ENCODE measurements at places on chromosomes 6 and 20.

- no peak for DNase-seq
Observed at GRCh38 chr6:53712078-53712477, 46.5 kb upstream of the KLHL31 start.

DNA sequence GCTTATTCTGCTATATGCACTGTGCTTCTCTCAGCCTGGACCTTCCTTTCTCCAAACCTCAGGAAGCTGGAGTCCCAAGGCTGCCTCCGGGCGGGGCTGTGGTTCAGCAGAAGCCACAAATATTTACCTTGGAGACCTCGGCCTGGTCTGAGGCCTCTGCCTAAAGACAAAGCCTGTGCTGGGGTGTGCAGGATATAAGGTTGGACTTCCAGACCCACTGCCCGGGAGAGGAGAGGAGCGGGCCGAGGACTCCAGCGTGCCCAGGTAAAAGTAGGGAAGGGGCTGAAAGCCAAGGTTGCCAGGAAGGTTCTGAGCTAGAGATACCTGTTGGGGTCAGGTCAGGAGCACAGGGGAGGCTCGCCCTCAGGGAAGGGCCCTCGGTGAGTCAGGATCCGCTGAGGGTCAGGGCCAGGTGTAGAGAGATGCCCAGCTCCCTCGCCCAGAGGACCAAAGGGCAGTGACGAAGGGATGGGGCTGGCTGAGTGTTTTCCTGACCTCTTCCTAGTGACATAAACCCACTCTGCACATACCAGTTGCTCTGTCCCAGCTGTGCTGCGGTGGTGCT, at the start of gene BPIFB1:
BPIFB1 (plus strand) TSS at position 224 of the 565 bp plus-strand sequence. CDS start 2,860 bp downstream, outside the sequence.
- DNase-seq = no peak

GRCh38 chr6:120826253-120826652, 508.0 kb downstream of the TBC1D32 start:
- DNase-seq = no peak

DNA sequence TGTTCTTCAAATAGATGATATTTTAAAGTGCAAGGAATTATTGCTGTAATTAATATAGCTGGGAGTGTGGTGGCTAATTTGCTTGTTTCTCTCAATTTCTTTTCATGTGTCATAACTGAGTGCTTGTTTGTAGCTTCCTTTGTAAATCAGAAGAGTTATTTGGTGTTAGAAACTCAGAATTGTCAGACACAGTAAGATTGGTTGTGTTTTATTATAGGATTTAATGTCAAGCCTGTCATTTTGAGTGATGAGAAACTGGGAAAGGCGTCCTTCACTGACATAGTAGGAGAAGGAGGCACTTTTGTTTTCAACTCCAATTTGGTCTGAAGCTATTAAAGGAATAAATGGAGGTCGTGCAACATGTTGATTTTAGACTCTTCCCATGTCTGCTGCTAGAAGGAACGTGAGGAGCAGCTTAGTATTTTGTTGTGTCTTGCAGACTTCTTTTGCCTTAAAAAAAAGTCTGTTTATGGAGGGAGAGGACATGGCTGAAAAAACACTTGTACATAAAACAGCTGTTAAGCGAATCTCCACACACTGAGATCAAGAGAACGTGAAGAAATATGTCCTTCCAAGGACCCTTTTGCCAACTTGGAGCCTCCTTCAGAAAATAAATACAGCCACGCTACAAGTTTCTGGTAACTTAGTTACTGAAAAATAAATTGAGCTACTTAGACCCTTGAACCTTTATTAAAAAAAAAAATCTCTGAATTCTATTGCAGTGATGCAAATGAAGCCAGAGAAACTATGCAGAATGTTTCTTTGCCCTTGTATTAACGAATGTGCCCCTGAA, 59.5 kb downstream of the BMP6 start:
- DNase-seq = no peak

DNA sequence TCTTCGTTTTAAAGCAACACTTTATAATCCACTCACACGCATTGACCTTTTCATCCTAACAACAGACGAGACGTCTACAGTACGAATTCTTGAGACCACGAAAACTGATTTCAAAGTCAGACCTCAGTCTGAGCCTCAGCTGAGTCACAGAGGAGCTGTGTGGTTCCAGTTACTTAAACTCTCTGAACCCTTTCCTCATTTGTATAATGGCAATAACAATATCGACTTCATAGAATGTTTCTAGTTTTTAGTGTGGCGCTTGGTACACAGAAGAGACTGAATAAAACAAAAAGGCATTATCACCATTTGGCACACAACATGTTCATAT, 236.9 kb downstream of the ATXN1 start:
- DNase-seq = no peak

DNA sequence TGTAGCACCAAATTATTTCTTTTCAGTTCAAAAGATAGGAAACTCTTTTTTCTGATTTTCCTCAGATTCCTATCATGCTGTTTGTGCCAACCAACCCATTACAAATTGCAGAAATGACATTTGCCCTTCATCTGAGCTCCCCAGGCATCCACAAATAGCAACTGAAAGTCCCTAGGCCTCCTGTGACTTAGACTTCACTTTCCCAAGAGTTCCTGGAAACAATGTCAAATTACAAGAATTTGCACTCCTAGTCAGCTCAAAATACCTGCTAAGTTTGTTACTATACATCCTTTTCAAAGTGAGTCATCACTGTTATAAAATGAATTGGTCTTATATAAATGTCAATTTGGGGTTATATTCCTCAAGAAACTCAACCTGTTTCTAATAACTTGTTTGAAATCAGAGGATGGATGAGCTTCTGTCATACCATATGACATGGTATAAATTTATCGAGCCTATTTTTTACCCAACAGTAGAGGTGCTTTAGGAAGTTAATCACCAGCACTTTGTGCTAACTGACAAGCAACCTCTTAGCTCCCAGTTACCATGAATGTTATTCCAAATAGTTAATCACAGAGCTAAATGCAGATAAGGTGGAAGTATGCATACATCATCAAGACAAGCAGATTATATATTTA, 256.5 kb downstream of the HACE1 start:
- no peak for DNase-seq

- DNase-seq = no peak
Observed at GRCh38 chr6:156310701-156311100, 466.5 kb upstream of the ARID1B start.

GRCh38 chr20:62611819-62612218, 30.5 kb upstream of the SLCO4A1 start:
- DNase-seq = no peak

DNA sequence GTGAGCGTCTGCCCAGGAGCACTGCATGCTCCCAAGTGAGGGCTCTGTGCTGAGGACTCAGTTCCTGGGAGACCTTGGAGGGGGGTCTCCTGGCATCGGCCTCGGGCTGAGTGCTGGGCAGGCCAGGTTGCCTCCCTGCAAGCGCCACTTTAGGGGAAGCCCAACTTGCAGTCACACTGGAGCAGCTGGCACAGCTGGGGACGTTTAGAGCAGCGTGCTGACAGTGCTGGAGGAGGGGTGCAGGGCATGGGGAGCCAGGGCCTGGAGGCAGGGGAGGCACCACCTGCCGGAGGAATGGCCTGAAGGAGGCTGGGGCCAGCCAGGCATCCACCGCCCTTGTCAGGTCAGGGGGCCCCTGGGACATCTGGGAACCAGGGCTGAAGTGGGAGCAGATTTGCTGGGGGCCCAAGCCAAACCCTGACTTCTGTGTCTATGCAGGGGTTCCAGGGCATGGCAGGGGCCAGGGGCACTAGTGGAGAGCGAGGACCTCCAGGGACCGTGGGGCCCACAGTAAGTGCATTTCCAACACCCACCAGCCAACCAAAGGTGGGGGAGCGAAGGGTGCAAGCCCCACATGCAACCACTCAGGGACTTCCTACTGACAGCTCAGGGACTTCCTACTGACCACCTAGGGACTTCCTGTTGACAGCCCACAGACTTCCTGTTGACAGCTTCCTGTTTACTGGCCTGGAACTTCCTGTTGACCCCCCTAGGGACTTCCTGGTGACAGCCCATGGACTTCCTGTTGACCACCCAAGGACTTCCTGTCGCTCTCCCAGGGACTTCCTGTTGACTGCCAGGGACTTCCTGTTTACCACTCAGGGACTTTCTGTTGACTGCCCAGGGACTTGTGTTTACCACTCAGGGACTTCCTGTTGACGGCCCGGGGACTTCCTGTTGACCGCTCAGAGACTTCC, 33.6 kb downstream of the COL20A1 start:
- DNase-seq = no peak

- no peak for DNase-seq
Observed at GRCh38 chr6:160972111-160972510, 19.5 kb upstream of the MAP3K4 start.

GRCh38 chr6:107125771-107126170, 10.5 kb upstream of the BEND3 start:
- no peak for DNase-seq

DNA sequence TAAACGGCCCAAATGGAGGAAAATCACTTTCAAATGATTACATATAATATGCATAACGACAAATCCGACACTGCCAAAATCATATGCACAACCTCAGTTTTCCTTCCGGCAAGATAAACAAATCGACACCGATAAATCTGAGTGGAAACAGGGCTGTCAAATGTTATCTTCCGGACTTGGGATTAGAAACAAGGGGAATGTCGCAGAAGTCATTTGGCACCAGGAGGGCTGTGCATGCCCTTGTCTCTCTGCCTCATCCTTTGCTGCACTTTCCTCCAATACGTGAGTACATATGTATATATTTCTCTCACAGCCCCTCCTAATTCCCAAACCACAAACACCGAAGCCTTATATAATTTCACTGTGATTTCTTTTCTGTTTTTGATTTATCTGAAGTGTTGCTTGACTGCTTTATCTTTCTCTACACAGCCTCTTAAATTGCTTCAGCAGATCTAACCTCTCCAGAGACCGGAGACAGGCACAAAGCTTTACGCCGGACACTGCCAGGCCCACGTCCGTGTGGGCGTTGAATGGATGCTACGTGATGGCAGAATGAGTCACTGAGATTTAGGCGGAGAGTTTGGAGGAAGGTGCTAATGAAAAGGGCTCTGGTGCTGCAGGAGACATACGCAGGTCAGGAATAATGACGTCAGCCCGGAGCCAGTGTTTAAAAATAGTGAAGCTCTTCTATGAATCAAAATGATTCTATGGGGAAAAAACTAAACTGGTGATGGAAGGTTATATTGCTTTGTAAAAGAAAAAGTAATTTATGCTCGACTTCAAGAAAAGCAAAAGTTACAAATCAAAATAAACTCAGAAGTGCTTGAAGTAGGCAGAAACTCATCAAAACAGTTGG, 21.0 kb upstream of the PRELID3B start:
- no peak for DNase-seq

GRCh38 chr6:146968041-146968760, 236.0 kb upstream of the STXBP5 start:
- DNase-seq = no peak

GRCh38 chr20:46282669-46283068, 25.6 kb downstream of the CDH22 start:
- DNase-seq = no peak

GRCh38 chr6:46736906-46737305, 1.7 kb upstream of the PLA2G7 start:
- no peak for DNase-seq

- DNase-seq = no peak
Observed at GRCh38 chr6:3856576-3856975, 7.4 kb downstream of the FAM50B start.

DNA sequence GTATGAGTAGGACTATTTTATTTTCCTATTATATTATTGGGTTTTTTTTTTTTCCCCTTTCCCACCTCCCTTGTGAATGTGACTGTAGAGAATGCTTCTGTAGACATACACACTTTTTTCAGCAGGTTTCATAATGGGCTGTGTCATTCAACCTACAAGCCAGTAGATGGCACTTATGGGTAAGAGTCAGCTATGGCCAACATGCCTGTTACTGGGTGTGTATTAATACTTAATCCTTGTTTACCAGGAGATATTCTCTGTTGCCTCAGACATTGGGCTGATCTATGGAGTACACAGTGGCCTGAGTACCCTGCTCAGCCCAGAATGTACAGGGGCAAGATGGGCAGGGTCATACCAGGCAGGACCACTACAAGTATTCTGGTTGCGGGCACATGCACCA, 382.5 kb downstream of the EPHA7 start:
- DNase-seq = no peak

DNA sequence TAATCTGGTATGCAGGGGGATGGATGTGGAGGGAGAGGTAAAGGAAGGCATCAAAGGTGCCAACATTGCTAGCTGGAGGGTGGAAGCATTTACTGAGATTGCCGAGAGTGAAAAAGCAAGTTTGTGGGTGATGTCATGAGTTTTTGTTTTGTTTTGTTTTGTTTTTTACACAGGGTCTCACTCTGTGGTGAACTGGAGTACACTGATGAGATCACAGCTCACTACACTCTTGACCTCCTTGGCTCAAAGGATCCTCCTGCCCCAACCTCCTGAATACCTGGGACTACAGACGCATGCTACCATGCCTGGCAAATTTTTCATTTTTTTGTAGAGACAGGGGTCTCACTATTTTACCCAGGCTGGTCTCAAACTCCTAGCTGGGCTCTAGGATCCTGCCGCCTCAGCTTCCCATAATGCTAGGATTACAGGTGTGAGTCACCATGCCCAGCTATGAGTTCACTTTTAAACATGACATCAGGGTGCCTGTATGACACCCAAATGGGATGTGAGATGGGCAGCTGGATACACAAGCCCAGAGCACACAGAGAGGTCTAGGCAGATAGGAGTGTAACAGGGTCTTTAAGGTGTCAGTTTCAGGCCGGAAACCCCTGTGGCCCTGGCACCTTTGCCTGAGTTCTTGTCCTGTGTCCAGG, 35.1 kb upstream of the HMGA1 start:
- DNase-seq = no peak

DNA sequence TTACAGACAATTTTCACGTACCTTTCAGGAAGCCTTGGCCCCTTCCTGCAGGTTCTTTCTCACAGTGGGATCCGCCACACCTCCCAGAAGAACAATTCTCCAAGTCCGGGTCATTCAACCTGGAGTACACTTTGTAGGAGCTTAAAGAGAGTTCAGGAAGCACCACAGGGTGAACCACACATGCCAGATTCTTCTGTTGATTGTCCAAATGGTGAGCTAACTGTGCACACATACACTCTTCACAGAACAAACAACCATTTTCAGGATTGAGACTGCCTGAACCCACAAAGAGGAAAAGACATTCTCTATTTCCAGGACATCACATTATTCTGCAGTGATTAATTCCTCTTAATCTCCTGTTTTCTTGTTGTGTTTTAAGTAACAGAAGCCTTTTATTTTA, 51.0 kb downstream of the SCGN start:
- no peak for DNase-seq

- DNase-seq = no peak
Observed at GRCh38 chr6:34484899-34485298, 19.0 kb downstream of the PACSIN1 start.

DNA sequence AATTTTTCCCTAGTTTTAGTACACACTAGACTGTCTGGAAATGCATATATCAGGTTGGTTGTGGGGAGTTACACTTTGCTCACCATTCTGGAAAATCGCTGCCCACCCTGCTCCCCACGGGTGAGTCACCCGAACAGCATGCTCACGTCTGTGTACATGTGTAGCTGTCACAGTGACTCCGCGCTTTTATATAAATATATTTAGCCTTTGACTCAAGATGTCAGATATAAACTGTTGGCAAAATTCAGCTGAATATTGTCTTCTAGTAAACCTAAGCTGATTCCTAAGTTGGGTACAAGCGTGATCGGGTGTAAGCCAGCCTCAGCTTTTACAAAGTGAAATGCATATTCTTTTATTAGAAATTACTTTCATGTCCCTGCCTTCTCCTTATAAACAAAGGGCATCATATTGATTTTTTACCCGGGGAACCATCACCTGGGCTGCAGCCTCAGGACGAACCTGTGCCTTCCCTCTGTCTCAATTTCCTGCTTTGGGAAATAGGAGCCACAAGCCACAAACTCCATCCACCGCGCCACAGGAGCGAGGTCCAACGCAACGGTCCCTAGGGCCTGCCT, 4.3 kb downstream of the SDCBP2 start:
- no peak for DNase-seq

All from esophagus squamous epithelium (tissue), 5 donors.